ENCODE measurements at places on chromosomes 11 and 22.

DNA sequence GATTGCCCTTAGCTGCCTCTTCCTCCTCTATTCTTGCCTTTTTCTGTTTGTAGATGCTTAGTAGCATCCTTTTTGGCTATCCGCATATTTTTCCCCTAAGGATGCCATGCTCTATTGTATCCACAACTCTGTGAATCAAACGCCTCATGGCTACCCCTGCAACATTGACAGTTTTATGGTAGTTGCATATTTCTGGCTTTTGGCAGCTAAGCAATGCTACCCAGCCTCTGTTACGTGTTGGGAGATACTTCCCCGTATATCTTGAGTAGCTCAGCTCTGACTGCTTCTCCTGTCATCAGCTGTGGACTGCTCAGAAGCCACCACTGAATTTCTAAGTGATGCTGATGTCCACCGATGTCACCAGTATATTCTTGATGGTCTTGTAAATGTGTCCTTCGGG is 15.1 kb upstream of the SLC3A2 start:
- DNase-seq, result no peak

DNA sequence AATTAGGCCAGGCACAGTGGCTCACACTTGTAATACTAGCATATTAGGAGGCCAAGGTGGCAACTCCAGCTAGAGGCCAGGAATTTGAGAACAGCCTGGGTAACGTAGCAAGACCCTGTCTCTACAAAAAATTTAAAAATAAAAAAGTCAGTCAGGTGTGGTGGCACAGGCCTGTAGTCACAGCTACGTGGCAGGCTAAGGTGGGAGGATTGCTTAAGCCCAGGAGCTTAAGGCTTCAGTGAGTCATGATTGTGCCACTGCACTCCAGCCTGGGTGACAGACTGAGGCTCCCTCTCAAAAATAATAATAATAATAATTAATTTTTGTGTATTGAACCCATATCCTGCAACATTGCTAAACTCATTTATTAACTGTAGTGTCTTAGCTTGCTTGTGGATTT is 15.3 kb upstream of the TRIM29 start:
- DNase-seq, result no peak

- no peak for DNase-seq
Observed at GRCh38 chr22:43106302-43106701, 4.2 kb upstream of the BIK start.

GRCh38 chr11:35390737-35391682 is 28.3 kb downstream of the SLC1A2 start:
- peak; percentile 28 for DNase-seq

DNA sequence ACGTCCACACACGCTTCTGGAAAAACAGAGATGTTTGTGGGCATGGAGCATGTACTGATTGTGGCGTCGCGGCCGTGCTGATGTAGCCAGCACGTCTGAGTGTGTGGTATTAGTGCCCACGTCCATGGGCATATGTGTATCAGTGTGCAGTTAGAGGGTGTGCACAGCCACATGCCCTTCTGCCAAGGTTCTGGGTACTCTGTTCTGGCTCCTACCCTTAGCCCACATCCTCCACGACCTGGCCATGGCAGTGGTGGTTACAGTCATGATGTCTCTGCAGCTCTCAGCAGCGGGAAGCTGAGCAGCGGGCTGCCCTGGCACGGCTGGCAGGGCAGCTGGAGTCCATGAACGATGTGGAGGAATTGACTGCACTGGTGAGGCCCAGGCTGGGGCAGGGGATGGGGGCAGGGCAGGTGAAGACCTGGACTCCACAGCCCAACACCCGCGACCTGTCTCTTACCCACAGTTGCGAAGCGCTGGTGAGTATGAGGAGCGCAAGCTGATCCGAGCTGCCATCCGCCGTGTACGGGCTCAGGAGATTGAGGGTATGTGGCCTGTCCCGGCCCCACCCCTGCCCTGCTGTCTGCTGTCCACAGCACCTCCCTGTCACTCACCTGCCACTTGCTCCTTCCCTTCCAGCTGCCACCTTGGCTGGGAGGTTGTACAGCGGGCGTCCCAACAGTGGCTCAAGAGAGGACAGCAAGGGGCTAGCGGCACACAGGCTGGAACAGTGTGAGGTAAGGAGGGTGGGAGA is 7.3 kb downstream of the SMTN start:
- DNase-seq, result no peak

GRCh38 chr22:29299136-29299900 is 7.1 kb upstream of the GAS2L1 start:
- no peak for DNase-seq

- no peak for DNase-seq
Observed at GRCh38 chr22:37741312-37741795, 44.5 kb downstream of the TRIOBP start.

GRCh38 chr11:20158597-20159257 is 1.5 kb downstream of the DBX1 start:
- DNase-seq, result no peak

All from activated T-cell treated with anti-CD3 and anti-CD28 coated beads, Interleukin-2, amount 50 U/mL, for 4 hours (primary cell).